ENCODE measurements at places on chromosomes 7 and 10. TPM values are rescaled to one million over a fixed set of nuclear protein-coding genes. Genes with fewer than 3 reads are reported as not detected.

DNA sequence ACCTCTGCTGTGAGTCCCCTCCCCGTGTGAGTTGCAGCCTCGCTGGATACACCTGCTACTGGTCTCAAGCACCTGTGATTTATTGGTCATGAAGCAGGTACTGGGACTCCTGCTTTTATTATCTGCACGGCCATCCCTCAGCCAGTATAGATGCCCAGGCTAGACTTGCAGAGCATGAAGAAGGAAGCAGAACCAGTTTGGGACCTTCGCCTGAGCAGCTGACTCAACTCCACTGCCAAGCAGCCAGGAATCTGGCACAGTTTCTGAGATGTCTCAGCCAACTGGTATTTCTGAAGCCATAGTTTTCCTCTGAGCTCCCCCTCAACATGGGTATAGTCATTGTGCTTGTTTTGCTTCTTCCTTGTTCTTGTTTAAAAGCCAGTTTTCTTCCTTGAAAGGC, 28.0 kb upstream of the SLC39A12 start:
- H3K4me1 ChIP-seq, result peaks cover 4% of the 10 kb centered on the region
- no peak overlapping the region for H3K27ac ChIP-seq
- no peaks in the 10 kb centered on the region for H3K36me3 ChIP-seq
- no peak for DNase-seq

DNA sequence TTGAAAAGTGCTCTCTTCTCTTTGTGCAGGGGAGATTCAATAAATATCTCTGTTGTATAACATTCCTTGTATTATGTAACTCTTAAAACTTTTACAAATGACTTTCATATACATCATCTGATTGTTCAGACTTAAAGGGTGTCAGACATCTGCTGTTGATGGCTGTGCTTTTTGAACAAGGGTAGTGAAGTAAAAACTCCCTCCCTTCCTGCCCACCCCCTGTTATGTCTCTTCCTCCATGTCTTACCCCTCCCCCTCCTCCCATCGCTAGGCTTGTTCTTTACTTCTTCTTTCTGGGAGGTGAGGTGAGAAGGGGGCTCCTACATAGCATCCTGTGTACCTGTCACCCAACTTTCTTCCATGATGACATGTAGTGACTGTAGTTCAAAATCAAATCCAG, 23.4 kb upstream of the ABCB4 start:
- H3K27ac ChIP-seq, result no peak overlapping the region
- no peak overlapping the region for H3K4me3 ChIP-seq
- DNase-seq, result no peak
- H3K36me3 ChIP-seq, result no peaks in the 10 kb centered on the region
- no peaks in the 10 kb centered on the region for H3K4me1 ChIP-seq

GRCh38 chr7:12539681-12540080, 30.8 kb upstream of the SCIN start:
- no peaks in the 10 kb centered on the region for H3K27me3 ChIP-seq
- peaks cover 6% of the 10 kb centered on the region for H3K36me3 ChIP-seq
- no peak overlapping the region for H3K4me3 ChIP-seq
- H3K27ac ChIP-seq, result no peak overlapping the region

The TUBAL3 gene
- total RNA-seq, result 0.22 TPM

- H3K4me3 ChIP-seq, result no peak overlapping the region
- H3K4me1 ChIP-seq, result no peaks in the 10 kb centered on the region
- no peak overlapping the region for H3K27ac ChIP-seq
- peaks cover 4% of the 10 kb centered on the region for H3K27me3 ChIP-seq
These were observed 761.7 kb downstream of the GRID1 start for GRCh38 chr10:85604884-85605283.

DNA sequence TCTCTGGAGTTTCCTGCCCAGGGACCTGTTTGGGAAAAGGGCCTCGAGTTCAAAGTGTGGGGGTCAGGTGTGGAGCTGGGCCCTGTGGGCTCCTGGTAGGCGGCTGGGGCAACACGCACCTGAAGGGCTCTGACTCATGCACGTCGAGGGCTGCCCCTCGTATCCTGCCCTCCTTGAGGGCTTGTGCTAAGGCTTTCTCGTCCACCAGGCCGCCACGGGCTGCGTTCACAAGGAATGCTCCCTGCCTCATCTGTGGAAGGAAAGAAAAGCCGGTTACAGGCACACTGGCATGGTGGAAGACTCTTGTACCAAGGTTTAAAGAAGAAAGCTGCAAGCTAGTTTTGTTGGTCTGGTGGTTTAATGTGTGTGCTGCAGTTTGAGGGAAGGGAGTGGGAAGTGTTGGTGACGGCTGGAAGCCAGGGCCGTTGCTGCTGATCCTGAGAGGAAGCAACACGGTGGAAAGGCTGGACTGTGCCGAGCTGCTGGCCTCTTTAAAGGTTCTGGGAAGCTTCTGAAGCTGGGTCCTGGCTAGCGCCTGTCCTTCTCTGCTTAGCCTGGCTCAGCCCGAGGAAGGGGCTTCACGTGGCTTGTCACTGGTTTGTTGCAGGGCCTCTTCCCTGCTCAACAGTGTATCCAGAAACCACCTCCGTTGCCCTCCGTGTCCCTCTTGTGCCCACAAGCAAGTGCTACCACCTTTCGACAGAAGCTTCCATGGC, 52.0 kb downstream of the ZRANB1 start:
- peaks cover 51% of the 10 kb centered on the region for H3K36me3 ChIP-seq
- H3K27me3 ChIP-seq, result no peaks in the 10 kb centered on the region
- no peaks in the 10 kb centered on the region for H3K4me1 ChIP-seq
- H3K4me3 ChIP-seq, result no peak overlapping the region

GRCh38 chr7:101410743-101411507, 48.2 kb downstream of the COL26A1 start:
- no peak overlapping the region for H3K4me3 ChIP-seq
- peaks cover 6% of the 10 kb centered on the region for H3K4me1 ChIP-seq
- H3K27me3 ChIP-seq, result no peaks in the 10 kb centered on the region
- no peak overlapping the region for H3K27ac ChIP-seq
- peak; percentile 33 for DNase-seq

Data from mesothelial cell of epicardium (in vitro differentiated cells).